ENCODE measurements at places on chromosomes 2 and 18.

GRCh38 chr2:188382107-188382506 is 90.4 kb downstream of the GULP1 start:
- no peak for DNase-seq

DNA sequence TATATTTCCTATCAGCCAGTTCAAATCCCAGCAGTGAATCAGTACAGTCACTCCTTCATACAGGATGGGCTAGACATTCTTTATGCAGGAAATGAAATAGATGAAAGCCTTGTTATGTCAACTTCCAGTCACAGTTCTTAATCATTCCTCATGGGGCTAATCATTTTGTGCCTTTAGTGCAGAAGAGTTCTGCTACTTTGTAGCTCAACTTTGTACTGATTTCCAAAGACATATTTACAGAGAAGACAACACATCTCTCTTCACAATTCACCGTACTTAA is 593.9 kb upstream of the NETO1 start:
- no peak for DNase-seq

- no peak for DNase-seq
Measured at GRCh38 chr2:86337244-86337835, at the start of gene REEP1. Gene REEP1, minus strand, starts transcription at chr2:86337626. Its CDS starts 116 bp downstream, at chr2:86337510.

DNA sequence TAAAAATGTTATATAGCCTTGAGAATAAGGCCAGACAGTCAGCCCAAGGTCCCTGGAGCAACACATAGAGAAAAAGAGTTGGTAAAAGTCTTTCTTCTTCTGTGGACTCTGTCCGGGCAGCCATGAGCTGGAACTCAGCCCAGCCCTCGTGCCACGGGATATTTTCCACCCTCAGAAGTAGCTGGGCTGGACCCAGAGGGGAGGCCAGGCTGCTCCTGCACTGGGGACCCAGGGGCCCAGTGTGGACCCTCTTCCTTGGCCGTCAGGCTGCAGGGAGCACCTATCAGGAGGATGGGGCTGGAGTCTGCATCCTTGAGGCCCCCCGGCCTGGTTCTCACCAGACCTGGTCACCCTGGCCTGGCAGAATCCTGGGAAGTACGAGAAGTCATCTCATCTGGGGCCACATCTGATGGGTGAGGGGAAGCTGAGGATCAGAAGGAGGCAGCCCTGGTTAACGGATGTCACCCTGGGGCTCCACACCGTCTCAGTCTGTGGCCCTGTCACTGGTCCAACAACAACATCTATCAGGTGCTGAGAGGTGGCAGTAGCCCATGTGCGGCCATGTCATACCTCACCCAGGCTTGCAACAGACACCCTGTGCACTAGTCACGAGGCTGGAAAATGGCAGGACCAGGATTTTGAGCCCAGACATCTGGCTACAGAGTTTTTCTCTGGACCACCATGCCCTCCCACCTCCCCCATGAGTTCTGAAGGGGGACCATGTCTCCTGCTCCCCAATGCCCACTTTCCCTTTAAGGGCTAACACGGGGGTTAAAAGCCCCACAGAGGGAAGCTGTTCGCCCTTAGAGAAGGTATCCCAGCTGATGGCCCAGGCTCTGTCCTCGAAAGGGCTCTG is 33.0 kb downstream of the SDC1 start:
- no peak for DNase-seq

DNA sequence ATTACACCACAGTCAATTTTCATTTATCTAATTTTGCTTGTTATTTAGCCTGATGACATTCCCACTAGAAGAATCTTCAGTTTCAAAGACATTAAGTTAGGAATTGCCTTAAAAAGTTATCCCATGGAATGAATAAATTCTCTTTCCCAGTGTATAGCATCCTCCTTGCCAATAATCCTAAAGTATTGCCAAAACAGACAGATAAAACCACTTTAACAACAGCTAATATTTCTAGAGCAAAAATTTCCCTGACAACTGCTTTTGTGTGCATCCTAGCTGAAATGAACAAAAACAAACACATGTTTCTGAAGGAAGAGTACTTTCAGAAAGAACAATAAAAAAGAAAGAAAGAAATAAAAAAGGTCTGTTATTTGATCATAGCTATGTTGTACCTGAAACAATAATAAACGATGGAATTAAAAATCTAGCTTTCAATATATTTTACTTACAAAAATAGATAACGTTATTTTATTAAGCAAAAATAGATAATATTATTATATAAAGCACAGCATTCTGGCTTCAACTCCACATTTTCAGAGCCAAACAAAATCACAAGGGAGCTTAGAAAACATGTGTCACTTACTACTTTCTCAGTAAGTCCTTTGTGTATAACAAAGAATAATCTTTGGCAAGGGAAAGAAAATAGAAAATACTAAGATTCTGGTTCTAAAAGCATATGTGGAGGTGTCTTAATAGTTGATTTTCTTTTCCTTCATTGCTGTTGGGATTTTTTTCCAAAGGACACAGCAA is 939.0 kb upstream of the CRIM1 start:
- DNase-seq, result no peak

- no peak for DNase-seq
Measured at GRCh38 chr18:7855028-7855427, 287.9 kb downstream of the PTPRM start.

- no peak for DNase-seq
Measured at GRCh38 chr2:95374451-95374920, 28.0 kb upstream of the FAHD2A start.

DNA sequence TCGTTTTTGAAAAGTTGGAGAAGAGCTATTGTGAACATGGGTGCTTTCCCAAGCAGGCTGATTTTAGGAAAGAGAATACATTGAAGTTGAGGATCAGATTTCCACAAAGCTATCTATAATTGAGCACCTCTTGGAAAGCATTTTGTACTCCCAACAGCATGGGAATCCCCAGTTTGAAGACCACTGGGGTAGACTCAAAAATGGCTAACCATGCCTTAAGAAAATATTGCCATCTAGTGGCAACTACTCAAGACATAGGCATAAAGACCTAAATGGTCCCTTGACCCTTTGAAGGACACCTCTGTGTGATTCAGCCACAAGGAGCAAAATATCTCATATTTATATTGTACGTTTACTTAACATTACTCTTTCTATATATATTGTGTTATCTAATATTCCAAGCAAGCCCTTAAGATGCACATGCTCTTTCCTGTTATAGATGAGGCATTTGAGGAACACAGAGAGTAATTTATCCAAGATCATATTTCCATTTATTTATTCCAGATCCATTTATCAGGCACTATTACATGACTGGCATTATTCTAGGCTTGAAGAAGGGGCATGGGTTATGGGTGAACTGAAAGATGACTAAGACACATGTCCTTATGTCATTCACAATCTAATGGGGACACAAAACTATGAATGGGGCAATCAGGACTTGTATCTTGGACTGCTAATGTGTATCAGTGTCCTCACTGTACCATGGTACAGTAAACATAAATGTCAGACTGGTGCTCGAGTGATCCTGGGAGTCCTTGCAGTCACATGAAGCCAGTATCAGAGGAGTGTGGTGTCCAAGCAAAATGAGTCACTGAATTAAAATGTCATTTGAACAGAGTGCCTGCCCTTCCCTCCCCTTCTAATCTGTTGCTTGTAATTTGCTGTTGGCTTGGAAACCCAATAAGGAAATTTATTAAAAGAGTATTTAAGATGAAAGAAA is 121.0 kb upstream of the XPO1 start:
- DNase-seq, result peak; percentile 2

- no peak for DNase-seq
Measured at GRCh38 chr18:58608216-58608615, 20.7 kb downstream of the ALPK2 start.

GRCh38 chr18:41585512-41585911 is 369.5 kb upstream of the PIK3C3 start:
- no peak for DNase-seq

DNA sequence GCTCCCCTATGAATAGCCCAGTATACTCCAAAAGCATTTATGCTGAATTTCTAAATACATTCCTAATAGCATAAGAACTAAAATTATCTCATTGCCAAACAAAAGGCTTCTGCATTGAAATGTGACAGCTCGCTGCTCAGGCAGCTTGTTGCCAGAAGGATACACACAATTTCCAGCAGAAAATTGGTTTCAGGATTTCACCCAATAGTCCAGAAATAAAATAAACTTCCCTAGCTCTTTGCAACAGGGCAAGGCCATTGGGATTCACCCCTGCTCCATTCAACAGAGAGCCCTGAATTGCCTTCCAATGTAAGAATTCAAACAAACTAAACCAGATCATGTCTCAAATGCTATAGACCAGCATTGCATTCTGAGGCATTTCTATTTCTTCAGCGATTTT is 70.7 kb downstream of the RBM43 start:
- DNase-seq, result no peak

DNA sequence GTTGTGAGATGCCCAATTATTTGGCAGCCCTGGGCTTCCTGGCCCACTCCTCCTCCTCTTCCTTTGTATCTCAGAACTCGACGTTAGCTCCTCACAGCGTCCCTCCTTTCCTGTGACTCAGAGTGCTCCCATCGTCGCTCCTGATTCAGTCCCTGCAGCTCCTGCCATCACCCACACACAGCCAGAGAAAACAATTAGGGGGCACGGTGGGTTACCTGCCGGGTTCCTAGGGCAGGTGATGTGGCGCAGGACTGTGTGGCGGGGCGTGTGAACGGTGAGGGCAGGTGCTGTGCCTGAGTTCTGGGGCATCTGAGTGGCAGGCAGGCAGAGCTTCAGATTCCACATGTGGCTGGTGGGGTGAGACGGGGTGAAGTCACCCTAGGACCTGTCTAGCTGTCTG is 42.6 kb downstream of the GLI2 start:
- DNase-seq, result no peak

- no peak for DNase-seq
Measured at GRCh38 chr2:206836722-206837121, 71.3 kb downstream of the FASTKD2 start.

DNA sequence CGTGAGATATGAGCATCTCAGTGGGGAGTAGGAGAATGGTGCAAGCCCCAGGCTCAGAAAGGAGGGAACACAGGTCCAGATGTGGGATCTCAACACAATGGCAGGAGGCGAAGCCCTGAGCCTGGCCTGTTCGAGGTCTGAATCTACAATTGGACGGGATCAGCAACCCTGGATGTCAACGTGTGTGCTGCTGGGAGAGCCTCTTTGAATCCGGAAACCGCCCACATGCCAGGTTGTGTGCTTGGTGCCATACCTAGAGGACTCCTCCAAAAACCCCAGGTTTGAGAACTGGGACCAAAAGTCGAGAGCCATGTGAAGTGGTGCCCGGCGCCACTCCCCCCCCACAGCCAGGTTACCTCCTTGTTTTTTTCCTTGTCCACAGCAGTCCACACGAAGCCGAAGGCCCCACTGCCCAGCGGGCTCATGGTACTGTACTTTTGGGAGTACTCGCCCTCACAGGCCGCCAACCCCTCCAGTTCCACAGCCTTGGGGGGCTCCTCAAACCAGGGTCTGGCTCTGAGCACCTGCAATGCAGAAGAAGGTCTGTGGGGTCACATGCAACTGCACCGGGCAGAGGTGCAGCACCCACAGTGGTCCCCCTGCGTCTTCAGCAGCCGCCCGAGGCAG is 20.4 kb upstream of the MTERF4 start:
- DNase-seq, result no peak

DNA sequence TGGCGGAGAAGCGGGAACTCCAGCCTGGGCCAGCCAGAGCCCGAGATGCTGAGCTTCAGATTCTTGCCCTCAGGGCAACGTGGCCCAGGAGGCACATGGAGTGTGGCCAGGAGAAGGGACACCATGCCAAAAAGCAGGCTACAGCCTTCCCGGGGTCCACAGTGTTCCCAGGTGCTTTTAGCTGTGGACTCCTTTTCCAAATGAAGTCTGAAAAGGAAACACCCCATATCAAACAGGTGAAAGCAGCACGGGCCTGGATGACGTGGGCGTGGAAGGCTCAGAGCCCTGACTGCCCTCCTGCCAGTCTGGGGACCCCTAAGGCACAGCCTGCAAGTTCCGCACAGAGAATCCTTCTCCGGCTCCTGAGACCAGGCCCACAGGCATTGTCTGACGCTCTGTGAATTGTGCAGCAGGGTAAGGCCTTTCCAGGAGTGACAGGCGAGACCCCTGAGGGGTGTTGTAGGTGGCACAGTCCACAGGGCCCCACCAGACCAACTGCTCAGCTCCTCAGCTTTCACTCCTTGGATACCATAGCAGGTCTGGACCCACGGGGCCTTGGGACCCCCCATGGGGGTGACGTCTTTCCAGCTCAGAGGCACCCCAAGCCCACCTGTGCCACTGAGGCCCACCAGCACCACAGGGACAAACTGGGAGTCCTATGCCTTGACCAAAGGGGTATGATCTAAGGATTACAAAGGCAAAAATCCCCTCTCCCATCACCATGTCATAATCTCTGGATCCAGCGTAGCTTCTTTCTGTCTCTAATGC is 69.6 kb upstream of the RAB6C start:
- no peak for DNase-seq

- DNase-seq, result no peak
Measured at GRCh38 chr2:80378-80777, 34.1 kb upstream of the FAM110C start.

- no peak for DNase-seq
Measured at GRCh38 chr18:59200787-59201186, 19.2 kb upstream of the GRP start.

DNA sequence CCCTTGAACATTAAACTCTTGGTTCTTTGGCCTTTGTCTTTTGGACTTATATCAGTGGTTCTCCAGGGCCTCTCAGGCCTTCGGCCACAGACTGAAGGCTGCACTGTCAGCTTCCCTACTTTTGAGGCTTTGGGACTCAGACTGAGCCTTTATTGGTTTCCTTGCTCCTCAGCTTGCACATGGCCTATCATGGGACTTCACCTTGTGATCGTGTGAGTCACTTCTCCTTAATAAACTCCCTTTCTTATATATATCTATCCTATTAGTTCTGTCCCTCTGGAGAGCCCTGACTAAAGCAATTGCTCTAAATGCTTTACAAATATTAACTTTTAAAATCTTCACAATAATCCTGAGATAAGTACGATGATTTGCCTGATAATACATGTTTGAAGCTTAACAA is 353.6 kb upstream of the TRIB2 start:
- no peak for DNase-seq

DNA sequence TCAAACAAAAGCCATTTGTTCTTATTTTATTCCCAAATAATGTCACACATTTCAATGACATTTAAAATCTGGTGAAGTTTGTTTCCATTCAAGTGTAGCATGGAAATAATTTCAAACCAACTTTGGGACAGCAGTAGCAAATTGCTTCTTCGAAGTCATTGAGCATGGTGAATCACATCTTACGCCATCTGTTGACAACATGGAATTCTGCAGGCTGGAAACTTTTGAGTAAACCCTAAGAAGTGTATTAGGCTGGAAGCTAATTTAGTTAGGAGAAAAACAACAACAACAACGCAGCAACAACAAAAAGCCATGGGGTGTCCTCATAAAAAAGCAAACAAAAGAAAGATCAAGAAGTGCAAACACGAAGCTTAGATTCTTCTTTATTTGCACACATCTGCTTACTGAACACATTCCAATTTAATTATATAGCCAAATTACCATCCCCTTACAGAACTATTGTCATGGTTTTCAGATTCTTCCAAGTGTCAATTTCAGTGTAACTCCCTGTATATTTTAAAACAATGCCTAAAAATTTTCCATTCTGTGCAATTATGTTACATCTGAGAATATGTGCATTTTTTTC is 659.0 kb upstream of the CDH7 start:
- DNase-seq, result peak; percentile 30

All from NCI-H1105 (cell line).